Muscle of leg (tissue), 16 donors: ENCODE measurements at places on chromosomes 2 and 18.

- peaks cover 49% of the 10 kb centered on the region for H3K36me3 ChIP-seq
- no peak for DNase-seq
- H3K4me3 ChIP-seq, result no peak overlapping the region
- H3K4me1 ChIP-seq, result peaks cover 1% of the 10 kb centered on the region
Observed at GRCh38 chr2:85846411-85846810, 42.4 kb downstream of the ST3GAL5 start.

DNA sequence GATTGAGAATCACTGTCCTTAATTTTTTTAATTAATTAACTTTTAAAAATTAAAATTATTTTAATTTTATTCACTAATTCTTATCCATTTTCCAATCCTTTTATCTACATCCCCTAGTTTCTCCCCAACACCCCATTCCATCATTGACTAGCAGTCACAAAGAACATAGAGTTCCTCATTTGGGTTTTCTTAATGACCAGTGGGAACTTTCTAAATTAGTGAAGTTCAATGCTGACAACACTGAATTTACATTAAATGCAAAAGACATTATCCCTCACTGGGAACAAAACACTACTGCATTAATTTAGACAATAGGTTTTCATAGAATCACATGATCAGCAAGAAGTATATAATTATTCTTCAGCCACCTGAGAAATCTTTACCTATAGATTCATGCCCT is 80.6 kb upstream of the GLS start:
- H3K27ac ChIP-seq, result no peak overlapping the region
- no peaks in the 10 kb centered on the region for H3K36me3 ChIP-seq
- DNase-seq, result no peak
- H3K4me1 ChIP-seq, result no peaks in the 10 kb centered on the region
- H3K27me3 ChIP-seq, result no peaks in the 10 kb centered on the region

DNA sequence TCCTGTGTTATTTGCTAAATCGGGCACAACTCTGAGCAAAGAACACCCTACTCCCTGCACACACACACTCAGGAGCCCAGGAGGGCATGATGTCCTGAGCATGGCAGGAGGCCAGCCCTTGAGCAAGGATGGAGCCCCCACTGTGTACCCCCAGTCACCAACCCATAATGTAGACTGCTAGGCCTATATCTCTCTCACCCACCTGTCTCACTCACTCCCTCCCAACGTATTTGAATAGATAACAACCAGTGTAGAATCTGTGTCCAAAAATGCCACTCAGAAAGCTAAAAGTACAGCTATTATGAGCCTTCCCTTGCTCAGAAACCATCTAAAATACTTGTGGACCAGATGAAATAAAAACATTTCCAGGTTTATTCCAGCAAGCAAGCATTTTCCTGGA is 29.3 kb downstream of the MERTK start:
- peaks cover 10% of the 10 kb centered on the region for H3K4me1 ChIP-seq
- H3K36me3 ChIP-seq, result no peaks in the 10 kb centered on the region
- H3K4me3 ChIP-seq, result no peak overlapping the region
- no peak overlapping the region for H3K27ac ChIP-seq
- no peak for DNase-seq

DNA sequence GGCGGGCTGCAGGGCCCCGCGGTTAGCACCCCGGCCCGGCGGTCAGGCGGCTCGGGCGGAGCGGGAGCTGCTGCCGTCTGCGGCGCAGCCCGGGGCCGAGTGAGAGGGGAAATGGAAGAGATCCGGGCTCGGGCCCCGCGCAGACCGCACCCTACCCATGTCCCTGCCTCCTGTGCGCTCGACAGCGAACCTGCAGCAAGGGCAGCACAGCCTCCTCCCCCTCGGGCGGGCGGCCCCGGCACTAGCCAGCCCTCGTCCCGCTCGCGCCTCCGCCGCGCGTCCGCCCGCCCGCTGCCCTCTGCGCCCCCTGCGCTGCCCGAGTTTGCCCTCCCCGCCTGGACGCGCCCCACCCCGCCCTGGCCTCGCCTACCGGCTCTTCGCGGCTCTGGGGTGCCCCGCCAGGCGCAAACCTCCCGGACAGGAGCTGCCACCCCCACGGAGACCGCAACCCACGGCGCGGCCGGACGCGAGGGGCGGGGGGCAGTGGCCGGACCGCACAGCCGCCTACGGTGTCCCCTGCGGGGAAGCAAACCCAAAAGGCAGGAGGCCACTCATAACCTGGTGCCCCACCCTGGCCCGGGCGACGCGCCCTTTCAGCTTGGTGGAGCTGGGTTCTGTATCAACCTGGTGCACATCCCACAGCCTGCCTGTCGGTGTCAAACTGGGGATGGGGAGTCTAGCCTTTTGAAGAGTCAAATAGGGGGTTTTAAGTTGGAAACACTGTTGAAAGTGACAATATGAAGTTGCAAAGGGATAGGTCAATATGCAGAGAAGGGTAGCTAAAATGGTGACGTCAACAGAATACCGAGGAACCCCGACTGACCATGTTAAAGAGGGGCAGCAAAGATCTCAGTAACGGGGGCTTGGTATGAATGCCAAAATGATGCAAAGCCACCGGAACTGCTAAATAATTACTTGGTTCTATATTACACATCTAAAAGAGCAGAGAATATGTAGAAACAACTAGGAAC is at the start of gene IHH:
IHH (minus strand) TSS at position 101 of the 971 bp plus-strand sequence. CDS start 454 bp downstream, outside the sequence.
- DNase-seq, result no peak
- H3K27ac ChIP-seq, result no peak within 1 kb of the TSS
- peaks cover 70% of the 10 kb centered on the region for H3K27me3 ChIP-seq
- no peak within 1 kb of the TSS for H3K4me3 ChIP-seq
- no peaks in the 10 kb centered on the region for H3K36me3 ChIP-seq

GRCh38 chr2:38092196-38092902 is 16.4 kb upstream of the CYP1B1 start:
- peak; percentile 87 for DNase-seq
- H3K4me3 ChIP-seq, result no peak overlapping the region
- peaks cover 38% of the 10 kb centered on the region for H3K4me1 ChIP-seq
- H3K27me3 ChIP-seq, result peaks cover 3% of the 10 kb centered on the region
- H3K36me3 ChIP-seq, result no peaks in the 10 kb centered on the region

GRCh38 chr2:119481501-119482455 is 42.5 kb downstream of the SCTR start:
- peaks cover 2% of the 10 kb centered on the region for H3K27me3 ChIP-seq
- H3K36me3 ChIP-seq, result no peaks in the 10 kb centered on the region
- DNase-seq, result no peak
- peaks cover 44% of the 10 kb centered on the region for H3K4me1 ChIP-seq
- H3K27ac ChIP-seq, result no peak overlapping the region

DNA sequence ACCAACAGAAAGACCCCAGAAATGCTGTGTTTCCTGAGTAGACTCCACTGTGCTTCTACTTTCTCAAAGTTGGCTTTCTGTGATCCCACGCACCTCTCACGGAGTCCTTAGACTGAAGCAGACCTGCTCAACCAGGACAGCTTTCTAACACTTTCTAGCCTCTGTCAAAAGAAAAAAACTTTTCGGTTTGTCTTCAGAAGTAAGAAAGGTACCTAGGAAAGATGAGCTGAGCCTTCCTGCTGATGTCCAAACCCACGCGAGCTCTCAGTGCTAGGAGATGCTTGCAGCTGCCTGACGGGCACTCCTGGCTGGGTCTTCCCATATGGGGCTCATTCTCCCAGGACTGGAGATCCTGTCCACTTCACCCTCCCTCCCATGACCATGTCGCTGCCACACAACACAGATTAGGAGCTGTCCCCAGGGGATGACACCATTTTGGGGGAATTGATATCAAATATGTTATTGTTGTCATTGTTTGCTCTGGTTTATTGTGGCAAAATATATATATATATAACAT is 49.2 kb upstream of the DAPL1 start:
- DNase-seq, result no peak
- H3K4me1 ChIP-seq, result peaks cover 9% of the 10 kb centered on the region
- no peaks in the 10 kb centered on the region for H3K27me3 ChIP-seq
- H3K36me3 ChIP-seq, result no peaks in the 10 kb centered on the region
- H3K4me3 ChIP-seq, result no peak overlapping the region

- H3K4me1 ChIP-seq, result peaks cover 26% of the 10 kb centered on the region
- no peak for DNase-seq
- peaks cover 4% of the 10 kb centered on the region for H3K27me3 ChIP-seq
- no peaks in the 10 kb centered on the region for H3K36me3 ChIP-seq
Observed at GRCh38 chr2:23568626-23569190, 183.7 kb downstream of the KLHL29 start.

- H3K4me1 ChIP-seq, result peaks cover 9% of the 10 kb centered on the region
- peak overlapping the region; percentile 25 for H3K27ac ChIP-seq
Observed at GRCh38 chr18:36212301-36213171, 25.2 kb downstream of the MOCOS start.

DNA sequence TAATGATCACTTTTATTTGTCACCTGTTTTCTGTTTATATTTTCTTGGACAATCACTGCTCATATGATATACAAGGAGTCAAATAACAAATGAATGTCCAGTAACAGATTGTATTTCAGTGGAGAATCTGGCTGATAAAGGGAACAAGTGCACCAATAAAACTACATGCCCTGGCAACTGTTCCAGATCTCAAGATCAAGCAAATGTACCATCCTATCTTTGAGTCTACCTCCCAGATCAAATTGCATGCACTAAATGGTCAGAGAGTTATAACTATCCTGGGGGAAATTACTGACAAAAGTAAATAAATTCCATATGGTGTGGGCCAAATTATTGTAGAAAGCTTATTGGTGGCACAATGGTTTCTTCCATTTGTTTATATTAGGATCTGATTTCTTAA is 452.8 kb downstream of the MBD2 start:
- DNase-seq, result no peak
- H3K4me1 ChIP-seq, result no peaks in the 10 kb centered on the region
- H3K27me3 ChIP-seq, result no peaks in the 10 kb centered on the region
- H3K36me3 ChIP-seq, result no peaks in the 10 kb centered on the region
- H3K27ac ChIP-seq, result no peak overlapping the region
- no peak overlapping the region for H3K4me3 ChIP-seq

- H3K4me3 ChIP-seq, result no peak overlapping the region
- H3K36me3 ChIP-seq, result no peaks in the 10 kb centered on the region
- peaks cover under 1% of the 10 kb centered on the region for H3K4me1 ChIP-seq
- no peak overlapping the region for H3K27ac ChIP-seq
- DNase-seq, result no peak
- H3K27me3 ChIP-seq, result no peaks in the 10 kb centered on the region
Observed at GRCh38 chr2:32931945-32932709, 14.6 kb upstream of the LTBP1 start.

- H3K27me3 ChIP-seq, result peaks cover 15% of the 10 kb centered on the region
- H3K4me1 ChIP-seq, result peaks cover 33% of the 10 kb centered on the region
- DNase-seq, result peak; percentile 83
- no peaks in the 10 kb centered on the region for H3K36me3 ChIP-seq
- H3K4me3 ChIP-seq, result peak overlapping the region; percentile 53
Observed at GRCh38 chr18:9707381-9708056, 582 bp upstream of the RAB31 start.
